ENCODE measurements at places on chromosomes 2 and 18.
A peak's percentile ranks its signal among the peaks of the same experiment; 100 is the strongest.

DNA sequence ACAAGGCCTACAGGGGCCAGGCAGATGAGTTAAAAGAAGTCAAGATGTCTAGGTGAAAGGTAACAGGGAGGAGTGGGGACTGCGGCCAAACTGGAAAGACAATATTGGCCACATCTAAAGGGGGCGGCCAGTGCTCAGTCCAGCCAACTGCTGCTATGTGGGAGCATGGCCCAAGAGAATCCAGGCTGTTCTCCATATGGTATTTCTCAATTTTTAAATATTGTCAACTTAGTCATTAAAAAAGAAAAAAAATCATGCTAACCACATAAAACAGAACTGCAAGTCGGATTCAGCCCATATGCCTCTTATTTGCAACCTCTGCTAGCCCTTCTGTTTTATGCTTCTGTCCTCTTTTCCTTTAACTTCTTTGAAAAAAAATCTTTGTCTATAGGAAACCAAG lies 14.8 kb downstream of the TRABD2A start:
- no peak for DNase-seq

DNA sequence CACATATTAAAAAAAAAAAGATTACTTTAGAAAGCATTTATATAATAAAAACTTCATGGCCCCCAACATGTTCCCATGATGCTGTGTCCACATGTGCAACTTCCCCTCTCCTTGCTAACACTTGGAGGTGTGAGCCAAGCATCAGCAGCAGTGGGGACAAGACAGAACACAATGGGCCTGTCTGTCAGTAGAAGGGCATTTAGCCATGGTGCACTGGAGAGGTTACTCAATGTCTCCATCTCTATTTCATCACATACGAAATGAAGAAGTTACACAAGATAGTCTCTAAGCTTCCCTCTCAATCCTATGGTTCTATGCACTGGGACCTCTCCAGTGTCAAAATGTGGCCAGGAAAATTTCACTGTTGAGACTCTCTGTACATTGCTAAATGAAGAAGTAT lies 2.5 kb downstream of the VIT start:
- DNase-seq = no peak

GRCh38 chr18:8705961-8706790 lies 820 bp downstream of the MTCL1 start:
- no peak for DNase-seq

GRCh38 chr2:234411793-234412192 lies 85.1 kb downstream of the ARL4C start:
- no peak for DNase-seq

- peak; percentile 39 for DNase-seq
Measured at GRCh38 chr2:240236217-240237111, 96.0 kb upstream of the OTOS start.

- DNase-seq = peak; percentile 68
Measured at GRCh38 chr2:5164776-5165525, 527.2 kb upstream of the SOX11 start.

- no peak for DNase-seq
Measured at GRCh38 chr2:26993768-26994167, 23.3 kb downstream of the MAPRE3 start.

- no peak for DNase-seq
Measured at GRCh38 chr2:44324971-44325426, 36.3 kb downstream of the PREPL start.

GRCh38 chr2:8158711-8159110 lies 523.1 kb upstream of the ID2 start:
- DNase-seq = no peak

GRCh38 chr2:23625726-23626125 lies 240.7 kb downstream of the KLHL29 start:
- DNase-seq = no peak

GRCh38 chr2:142876423-142876822 lies 1.0 kb upstream of the KYNU start:
- no peak for DNase-seq

- DNase-seq = no peak
Measured at GRCh38 chr18:12005538-12006487, 24.5 kb downstream of the IMPA2 start.

- no peak for DNase-seq
Measured at GRCh38 chr2:6896930-6897759, 19.6 kb downstream of the RSAD2 start.

DNA sequence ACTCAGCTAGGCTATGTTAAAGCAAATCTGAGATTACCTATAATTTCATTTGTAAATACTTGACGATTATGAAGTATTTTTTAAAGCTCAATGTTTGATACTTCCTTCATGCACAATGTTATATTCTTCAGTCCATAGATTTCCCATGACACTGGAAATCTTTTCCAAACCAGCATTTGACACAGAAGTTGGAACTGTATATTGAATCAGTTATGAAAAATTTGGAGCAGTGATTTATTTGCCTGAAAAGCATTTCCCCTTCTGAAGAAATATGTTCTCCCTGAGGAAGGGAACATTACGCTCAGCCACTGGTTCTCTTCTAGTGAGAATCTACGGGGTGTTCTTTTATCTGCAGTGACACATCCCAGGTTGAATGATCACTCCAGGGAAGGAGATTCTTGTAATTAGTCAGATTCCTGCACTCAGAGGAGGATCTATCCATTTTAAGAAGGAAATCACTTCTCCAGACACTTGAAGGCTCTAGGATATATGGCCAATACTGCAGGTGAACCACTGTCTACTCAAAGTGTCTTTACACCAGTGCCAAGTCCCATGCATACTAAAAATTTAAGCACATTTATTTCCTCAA lies 64.7 kb downstream of the HNRNPLL start:
- no peak for DNase-seq

DNA sequence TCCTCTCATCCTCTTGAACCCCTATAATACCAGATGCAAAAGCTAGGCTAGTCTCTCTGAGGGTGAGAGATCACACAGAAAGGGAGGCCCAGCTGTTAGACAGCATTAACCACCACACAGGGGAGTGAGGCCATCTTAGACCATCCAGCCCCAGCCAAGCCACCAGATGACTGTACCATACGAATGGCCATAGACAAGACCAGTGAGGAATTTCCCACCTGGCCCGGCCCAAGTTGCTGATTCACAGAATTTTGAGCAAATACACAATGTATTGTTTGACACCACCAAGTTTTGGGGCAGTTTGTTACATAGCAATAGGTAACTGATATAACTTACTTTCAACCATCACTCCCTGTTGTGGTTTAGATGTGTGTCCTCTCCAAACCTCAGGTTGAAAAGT lies 98.2 kb upstream of the CTNNA2 start:
- DNase-seq = no peak

- no peak for DNase-seq
Measured at GRCh38 chr2:106570316-106570715, 83.2 kb downstream of the CD8B2 start.

DNA sequence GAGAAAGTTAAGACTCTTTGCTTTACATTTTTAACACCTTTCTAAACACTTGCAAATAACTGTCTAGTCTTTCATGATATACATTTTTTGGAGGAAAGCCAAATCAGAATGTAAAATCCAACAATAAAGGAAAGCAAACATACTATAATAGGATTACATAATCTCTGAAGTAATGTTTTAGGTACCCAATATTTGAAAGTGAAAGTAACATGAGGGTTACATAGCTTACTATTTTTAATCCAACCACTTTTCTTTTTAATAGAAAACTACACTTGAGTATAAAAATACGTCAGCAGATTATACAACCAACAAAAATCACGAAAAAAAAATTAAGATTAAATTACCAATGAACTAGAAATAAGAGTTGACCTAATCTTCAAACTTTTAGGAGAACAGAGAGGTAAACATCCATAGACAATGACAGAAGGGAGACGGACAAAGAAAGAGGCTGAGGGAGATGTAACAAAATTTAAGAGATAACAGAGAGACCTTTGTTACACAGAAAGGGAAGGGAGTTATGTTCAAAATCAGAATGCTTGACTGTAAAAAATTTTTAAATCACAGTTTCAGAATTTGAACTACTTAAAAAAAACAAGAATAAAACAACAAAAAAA lies 150.0 kb downstream of the IKZF2 start:
- DNase-seq = no peak

DNA sequence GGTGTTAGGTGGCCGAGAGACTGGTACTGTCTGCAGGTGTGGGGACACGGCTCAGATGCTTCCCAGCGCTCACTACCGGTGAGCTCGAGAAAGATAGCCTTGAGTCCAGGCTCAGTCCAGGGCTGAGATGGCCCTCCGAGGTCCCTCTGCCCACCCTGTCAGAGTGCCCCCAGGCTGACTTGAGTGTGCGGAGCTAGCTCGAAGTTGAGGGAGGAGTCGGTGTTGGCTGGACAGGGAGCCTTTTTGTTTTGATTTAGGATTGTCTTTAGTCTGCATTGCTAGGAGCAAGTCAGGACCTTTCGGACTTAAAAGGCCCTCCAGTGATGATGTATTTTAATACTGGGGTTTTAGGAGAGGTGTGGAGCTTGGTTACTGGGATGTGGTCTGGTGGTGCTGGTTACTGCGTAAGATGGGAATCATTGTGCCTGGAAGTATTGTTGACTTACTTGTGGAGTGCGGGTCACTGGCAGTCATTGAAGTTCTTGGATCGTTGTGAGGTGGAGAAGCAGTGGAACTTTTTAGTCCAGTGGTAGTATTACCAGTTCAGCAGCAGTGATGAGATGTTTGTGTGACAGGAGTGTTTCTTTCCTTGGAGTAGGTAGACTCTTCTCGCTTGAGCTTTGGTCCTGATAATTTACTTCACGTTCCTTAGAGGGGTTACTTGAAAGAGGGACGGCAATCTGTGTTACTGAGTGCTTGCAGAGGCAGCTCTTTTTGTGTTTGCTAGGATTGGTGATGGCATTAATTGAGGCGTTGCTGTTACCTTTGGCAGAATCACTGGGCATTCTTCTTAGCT lies 633 bp downstream of the KIAA1328 start:
- DNase-seq = no peak

DNA sequence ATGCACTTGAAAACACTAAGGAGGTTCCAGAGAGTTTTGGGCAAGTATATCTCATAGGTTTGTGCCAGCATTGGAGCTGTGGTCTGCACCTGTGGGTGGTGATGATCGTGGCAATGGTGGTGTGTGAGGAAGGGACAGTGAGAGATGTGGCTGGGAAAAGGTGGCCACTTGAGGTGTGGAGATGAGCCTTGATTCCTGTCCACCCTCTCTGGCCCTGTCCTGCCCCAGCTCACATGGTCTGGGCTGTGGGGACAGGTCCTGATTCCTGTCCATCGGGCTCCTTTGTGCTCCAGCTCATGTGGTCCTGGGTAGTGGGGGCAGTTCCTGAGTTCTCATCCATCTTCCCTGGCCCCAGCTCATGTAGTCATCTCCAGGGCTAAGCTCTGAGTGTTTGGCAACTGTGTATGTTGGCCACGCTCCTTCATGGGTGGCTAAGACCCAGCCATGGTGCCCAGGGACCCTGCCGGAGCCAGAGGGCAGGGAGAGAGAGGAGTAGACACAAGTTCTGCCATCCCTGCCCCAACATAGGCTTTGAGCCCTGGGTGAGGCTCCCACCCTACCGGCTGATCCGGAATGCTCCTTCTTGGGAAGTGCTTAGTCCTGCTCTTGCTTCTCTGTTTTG lies 294.4 kb upstream of the HDAC4 start:
- DNase-seq = no peak

DNA sequence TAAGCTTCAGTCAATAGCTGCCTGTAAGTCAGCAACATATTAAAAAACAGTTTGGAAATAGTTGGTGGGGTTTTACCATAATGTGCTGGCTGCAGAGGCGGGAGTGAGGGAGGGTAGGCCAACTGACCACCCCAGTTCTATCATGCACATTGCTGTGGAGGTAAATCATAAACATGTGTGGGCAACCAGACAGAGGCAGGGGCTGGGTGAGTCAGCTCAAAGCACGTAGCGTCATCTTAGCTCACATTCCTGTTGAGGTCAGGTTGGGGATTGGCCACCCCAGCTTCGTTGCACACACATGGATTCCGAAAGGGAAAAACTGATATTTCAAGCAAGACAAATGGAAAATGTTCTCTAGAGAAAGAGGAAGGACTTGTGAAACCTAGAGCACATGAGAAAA lies 19.5 kb downstream of the GPR45 start:
- DNase-seq = no peak

DNA sequence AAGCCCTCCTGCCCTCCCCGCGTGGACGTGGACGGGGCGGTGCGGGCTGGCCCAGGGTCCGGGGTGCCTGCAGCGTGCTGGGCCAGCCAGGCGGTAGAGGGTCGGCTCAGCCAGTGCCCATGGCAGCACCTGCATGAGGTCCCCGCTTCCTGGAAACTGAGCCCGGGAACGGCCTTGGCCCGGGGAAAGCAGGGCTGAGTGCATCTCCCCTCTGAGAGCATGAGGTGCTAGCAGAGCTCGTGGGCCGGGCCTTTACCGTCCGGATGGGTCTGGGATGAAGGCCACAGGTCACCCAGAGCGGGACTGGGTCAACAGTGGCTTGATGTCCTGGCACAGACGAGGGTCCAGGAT lies 39.8 kb downstream of the TSHZ1 start:
- no peak for DNase-seq

- no peak for DNase-seq
Measured at GRCh38 chr2:85925216-85925671, 36.5 kb upstream of the ST3GAL5 start.

GRCh38 chr18:59865241-59865986 lies 34.4 kb upstream of the PMAIP1 start:
- DNase-seq = no peak

DNA sequence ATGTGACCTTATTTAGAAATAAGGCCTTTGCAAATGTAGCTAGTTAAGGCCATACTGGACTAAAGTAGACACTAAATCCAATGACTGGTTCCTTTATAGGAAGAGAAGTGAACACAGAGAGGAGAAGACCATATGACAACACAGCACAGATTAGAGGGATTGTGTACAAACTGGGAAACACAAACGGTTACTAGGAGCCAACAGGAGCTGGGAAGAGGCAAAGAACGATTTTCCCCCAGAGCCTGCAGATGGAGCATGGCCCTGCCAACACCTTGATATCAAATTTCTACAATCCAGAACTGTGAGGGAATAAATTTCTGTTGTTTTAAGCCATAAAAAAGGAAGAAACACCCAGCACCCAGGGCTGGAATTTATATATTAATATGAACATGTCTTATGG lies 38.7 kb upstream of the COL5A2 start:
- DNase-seq = no peak

GRCh38 chr2:27954221-27954673 lies 63.7 kb downstream of the BABAM2 start:
- DNase-seq = no peak

GRCh38 chr18:58993260-58993659 lies 128.6 kb downstream of the ZNF532 start:
- no peak for DNase-seq

GRCh38 chr2:205338156-205338555 lies 344.1 kb upstream of the NRP2 start:
- DNase-seq = no peak

DNA sequence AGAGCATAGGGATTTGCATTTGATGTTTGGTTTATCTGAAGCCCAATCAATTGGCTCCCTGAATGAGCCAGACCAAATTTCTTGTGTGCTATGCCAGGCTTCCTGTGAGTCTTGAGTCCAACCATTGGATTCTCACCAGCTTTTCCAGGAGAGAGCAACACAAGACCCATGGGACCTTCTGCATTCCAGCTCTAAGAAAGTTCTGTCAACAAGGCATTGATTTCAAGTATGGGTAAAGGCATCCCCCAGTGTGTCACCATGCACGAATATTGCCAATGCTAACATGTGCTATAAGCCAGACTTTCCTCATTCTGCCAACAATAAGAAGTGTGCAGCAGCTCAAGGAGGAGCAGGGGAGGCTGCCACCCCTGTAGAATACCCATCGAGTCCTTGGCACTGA lies 266.6 kb downstream of the ETAA1 start:
- no peak for DNase-seq

Data from NCI-H187 treated with DMSO at 0.1 percent for 48 hours (cell line).